Right ventricle myocardium superior (tissue), 1 donor: ENCODE measurements at places on chromosomes 2 and 18. TPM values are rescaled to one million over a fixed set of nuclear protein-coding genes. Genes with fewer than 3 reads are reported as not detected.

- DNase-seq = no peak
These were observed 10.4 kb upstream of the SPATS2L start for GRCh38 chr2:200296118-200296517.

The CHRNG gene
- total RNA-seq = not detected

GRCh38 chr2:66573416-66573815, 138.5 kb downstream of the MEIS1 start:
- DNase-seq = no peak

DNA sequence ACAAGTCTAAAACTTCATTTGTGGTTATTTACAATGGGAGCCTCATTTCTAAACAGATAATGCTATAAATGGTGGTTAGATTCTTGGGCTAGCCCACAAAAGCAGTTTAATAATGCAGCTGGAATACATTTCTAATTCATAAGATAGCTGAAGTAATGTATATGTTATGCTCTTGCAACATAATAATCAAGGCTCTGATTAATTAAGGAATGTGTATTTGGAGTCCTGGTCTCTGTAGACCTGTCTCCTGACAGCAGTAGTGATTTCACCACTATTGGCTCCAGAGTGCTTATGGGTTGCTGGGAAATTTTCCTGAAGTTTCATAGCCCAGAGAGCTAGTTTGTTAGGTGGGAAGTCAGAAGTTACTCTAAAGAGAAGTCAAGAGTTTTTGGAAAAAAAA, 21.3 kb upstream of the CDC42EP3 start:
- DNase-seq = no peak

The SIX3 gene
- not detected for total RNA-seq

- no peak for DNase-seq
These were observed 25.8 kb downstream of the TCF23 start for GRCh38 chr2:27174638-27175037.

DNA sequence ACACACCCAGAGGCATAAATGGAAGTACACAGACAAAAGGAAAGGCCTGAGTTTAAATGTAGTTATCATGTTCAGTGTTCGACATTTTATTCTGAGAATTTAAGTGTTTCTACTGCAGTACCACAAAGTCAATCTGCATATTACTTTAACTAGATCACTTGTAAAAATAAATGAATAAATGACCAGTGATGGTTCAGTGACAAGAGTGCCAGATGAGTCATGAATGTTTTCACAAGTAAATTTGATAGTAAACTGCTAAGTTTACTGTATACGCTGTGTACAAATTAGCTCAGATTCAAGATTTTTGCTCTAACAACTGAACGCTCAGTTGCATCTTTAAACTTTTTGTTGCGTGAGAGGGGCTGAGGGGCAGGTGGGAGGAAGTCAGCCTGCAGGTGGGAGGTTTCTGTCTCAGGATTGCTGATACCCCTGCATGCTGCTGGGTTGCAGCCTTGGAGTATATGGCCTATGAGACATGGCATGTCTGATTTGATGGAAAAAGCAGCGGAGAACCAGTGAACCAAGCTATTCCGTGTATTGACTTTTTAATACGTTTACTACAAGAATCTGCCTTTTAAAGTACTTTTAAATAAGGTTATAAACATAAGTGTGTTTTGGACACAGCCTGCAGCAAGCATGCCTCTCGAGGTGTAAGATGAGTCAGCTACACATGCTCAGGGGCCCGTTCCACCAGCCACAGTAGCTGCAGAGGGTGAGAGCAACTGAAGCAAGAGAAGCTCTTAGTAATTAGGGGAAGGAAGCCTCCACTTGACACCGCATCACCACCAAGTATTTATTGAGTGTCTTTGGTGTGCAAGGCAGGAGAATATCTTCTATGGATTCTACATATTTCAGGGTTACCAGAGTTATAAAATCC, 245.1 kb downstream of the NEDD4L start:
- no peak for DNase-seq

- DNase-seq = no peak
These were observed 81.7 kb downstream of the ARHGEF4 start for GRCh38 chr2:130918393-130918792.

The EVA1A gene
- 0.97 TPM for total RNA-seq

GRCh38 chr2:36486521-36487044, 111.4 kb downstream of the FEZ2 start:
- DNase-seq = no peak
